ENCODE measurements at places on chromosomes 7 and 10.

DNA sequence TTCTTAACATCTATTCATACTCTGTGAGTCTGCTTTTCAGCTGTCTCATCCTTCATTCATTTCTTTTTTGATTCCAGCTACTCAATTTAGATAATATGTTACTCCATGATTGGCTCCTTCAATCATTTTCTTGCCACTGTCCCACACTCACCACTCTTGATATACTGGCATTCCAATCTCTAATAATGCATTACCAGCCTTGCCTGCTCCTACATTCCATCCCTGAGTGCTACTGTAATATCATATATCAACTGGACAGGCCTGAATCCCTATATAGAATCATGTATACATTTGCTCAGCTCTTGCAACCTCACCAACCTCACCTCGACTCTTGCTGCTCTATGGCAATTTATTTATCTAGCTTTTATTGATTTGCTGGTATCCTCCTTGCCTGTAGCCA is 45.0 kb upstream of the SLC13A1 start:
- no peak for DNase-seq

GRCh38 chr7:77239471-77239870 is 39.9 kb upstream of the FGL2 start:
- DNase-seq: no peak

- no peak for DNase-seq
Observed at GRCh38 chr7:27104341-27105058, 2.0 kb upstream of the HOXA2 start.

DNA sequence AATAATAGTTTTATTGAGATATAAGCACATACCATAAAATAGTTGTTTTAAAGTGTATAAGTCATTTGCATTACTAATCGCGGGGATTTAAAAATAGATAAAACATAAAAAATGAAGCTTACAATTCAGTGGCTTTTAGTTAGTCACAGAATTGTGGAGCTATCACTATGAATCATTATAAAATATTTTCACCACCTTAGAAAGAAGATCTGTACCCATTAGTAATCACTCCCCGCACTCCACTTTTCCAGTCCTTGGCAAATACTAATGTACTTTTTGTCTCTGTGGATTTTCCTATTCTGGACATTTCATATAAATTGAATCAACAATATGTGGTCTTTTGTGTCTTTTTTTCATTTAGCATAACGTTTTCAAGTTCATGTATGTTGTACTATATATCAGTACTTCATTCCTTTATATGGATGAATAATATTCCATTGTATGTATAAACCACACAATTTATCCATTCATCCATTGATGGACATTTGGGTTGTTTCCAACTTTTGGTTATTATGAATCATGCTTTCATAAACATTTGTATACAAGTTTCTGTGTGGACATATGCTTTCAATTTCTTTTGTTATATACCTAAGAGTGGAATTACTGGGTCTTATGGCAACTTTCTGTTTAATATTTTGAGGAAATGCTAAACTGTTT is 162.5 kb downstream of the MAGI2 start:
- DNase-seq: no peak

DNA sequence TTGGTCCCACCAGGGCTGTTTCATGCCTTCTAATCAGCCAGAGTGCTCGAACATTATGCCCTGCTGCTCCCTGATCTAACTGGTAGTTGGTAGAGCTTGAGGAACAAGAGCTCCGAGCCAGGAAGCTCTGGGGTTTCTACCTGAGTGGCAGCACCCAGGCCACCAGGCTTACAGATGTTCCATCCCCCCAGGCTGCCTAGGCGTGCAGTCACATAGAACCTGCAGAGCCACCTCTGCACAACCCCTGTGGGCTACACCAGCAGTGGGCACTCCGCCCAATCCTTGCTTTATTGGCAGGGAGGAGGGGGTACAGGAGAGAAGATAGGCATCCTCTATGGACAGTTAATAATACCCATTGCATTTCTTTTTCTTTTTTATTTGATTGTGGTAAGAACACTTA is 21.8 kb downstream of the MAP3K8 start:
- no peak for DNase-seq

GRCh38 chr10:88281592-88282347 is 301.3 kb downstream of the RNLS start:
- DNase-seq: no peak

- DNase-seq: no peak
Observed at GRCh38 chr7:71694665-71695064, 562.7 kb downstream of the GALNT17 start.

- DNase-seq: no peak
Observed at GRCh38 chr7:75958802-75959543, 35.4 kb downstream of the TMEM120A start.

DNA sequence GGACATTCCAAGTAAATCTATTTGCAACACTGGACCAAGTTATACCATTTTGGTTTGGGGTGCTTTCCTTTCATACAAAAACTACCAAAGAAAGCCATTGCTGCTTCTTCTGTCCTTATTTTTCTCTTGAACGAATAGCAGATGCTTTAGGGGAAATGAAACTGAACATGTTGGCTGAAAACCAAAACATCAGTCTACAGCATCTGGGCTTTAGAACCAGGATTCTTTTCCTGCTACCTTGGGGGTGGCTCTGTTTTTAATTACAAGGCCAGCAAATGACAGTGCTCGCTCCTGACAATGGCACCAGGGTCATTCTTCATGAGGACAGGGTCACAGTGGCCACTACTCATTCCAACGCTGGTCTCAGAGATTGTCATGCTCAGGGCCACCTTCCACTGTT is 80.3 kb downstream of the WDR11 start:
- no peak for DNase-seq

GRCh38 chr10:129524936-129525335 is 57.9 kb downstream of the MGMT start:
- no peak for DNase-seq

DNA sequence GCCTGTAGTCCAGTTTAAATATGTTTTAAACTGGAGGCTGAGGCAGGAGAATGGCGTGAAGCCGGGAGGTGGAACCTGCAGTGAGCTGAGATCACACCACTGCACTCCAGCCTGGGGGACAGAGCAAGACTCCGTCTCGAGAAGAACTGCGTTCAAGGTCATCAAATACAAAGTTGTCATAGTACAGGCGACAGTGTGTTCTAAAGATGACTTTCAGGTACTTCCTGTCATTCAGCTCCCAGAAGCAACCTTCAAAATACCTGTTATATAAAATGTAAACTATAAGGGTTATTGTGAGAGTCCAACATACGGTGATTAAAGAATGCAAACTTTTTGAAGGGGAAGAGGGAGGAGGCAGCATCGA is 8.7 kb downstream of the MPP7 start:
- no peak for DNase-seq

Measured in T-helper 1 cell (primary cell).